Effector memory CD4-positive, alpha-beta T cell (primary cell): ENCODE measurements at places on chromosomes 4 and X.

DNA sequence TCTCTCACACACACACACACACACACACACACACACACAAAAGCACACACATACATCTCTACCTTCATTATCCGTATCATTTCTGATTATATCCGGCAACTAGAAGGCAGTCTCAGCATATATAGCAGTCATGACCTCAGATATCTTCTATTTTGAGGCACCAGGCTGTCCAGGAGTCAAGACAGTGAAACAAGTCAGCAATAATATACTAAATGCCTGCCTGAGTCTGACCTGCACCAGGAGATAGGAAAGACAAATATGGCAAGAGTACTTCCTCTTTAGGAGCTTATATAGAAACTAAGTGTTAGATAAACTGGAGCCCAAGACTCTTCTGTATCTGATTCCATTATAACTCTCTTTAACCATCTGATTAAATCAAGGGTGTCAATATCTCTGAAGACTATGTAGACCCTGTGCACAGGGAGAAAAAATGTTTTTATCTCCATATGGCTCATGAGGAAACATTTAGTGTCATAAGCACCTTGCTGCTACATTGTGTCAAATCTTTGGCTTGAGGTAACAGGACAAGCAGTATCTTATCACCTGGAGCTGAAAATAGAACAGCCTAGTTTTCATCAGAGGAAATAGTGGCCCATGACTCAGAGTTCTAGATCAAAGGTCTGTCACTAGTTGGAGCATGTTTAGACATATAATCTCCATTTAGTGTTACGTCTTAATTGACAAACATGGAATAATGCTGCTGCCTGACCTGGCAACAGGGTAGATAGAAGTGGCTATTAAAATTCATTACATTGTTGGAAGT is 27.0 kb upstream of the FAM47B start:
- no peak for DNase-seq

- DNase-seq: no peak
These were observed 36.2 kb downstream of the CTBP1 start for GRCh38 chr4:1212546-1213335.

- DNase-seq: no peak
These were observed 70.3 kb downstream of the ARL9 start for GRCh38 chr4:56575820-56576429.

GRCh38 chr4:3529363-3529762 is 2.9 kb downstream of the LRPAP1 start:
- DNase-seq: no peak

- DNase-seq: peak; percentile 47
These were observed 4.5 kb downstream of the DTHD1 start for GRCh38 chr4:36285784-36286480.

DNA sequence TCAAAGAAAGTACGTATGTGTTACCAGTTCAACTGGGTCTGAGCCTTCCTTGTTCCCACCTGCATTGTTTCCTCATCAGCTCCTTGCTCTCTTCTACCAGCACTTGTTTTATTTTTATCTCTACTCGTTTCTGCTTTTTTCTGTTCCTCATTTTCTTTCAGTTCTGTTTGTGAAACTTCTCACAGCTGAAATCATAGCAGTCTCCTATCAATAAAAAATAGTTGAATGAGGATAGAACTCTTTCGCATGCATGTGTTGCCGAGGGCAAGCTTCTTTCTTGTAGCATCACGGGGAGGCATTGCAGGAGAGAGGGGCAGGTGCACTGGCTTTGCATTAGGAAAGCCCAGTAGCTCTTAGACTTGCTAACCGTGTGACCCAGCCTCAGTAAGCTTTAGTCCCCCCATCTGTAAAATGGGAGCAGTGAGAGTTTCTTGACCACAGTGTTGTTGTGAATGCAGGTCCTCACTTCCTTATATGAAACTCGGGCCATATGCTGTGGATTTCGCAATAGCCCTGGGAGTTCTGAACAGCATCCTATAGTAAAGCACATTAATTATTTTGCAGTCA is 24.7 kb downstream of the OFD1 start:
- no peak for DNase-seq

- DNase-seq: no peak
These were observed 8.9 kb downstream of the AMBN start for GRCh38 chr4:70600977-70601376.

DNA sequence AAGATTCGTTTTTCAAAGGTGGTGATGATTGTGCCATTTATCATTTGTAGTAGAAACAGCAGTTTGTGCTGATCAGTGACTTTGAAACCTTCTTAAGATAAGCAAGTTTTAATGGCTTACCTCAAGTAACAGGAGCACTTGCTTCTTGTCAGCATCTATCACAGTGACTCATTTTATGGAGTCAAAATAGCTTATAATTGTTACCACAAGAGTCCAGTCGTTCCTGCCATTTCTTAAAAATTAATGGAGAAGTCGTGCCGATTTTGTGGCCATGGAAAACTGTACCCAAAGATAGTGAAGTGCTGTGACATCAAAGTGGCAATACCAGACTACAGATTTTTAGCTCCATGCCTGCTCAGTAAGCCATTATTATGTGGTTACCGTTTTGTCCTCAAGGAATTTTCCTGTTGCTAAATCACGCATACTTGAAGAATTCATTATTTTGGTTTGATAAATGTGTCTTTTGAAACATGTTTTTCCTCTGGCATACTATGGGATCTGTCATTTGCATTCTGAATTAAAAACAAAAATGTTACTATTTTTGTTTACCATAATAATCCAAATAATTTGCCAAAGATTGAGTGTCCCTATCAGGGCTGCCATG is 129.9 kb downstream of the CBR4 start:
- DNase-seq: no peak
